ENCODE measurements at places on chromosomes 7 and 10. TPM values are rescaled to one million over a fixed set of nuclear protein-coding genes. Genes with fewer than 3 reads are reported as not detected.

Gene C10orf62
- 0.96 TPM for total RNA-seq

Gene MLXIPL
- total RNA-seq: 48.6 TPM

DNA sequence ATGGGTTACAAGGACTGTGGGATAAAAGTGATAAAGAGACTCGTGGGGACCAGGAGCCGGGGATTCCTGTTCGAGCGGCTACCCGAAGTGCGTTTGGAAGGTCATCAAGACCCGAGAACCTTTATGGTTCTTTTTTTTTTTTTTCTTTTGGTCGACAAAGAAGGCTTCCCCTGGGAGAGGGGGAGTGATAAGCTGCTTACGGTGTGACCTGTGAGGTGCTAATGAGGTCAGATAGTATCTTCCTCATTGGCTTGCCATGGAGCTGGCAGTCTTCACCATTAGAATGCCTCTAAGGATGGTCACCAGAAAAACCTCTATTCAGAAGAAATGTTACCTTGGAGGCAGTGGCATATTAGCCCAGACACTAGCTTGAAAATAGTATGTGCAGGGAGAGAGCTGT lies 92.3 kb upstream of the STEAP4 start:
- DNase-seq: no peak
- no peaks in the 10 kb centered on the region for H3K36me3 ChIP-seq
- H3K4me3 ChIP-seq: no peak overlapping the region
- H3K27ac ChIP-seq: no peak overlapping the region
- peaks cover 7% of the 10 kb centered on the region for H3K27me3 ChIP-seq

DNA sequence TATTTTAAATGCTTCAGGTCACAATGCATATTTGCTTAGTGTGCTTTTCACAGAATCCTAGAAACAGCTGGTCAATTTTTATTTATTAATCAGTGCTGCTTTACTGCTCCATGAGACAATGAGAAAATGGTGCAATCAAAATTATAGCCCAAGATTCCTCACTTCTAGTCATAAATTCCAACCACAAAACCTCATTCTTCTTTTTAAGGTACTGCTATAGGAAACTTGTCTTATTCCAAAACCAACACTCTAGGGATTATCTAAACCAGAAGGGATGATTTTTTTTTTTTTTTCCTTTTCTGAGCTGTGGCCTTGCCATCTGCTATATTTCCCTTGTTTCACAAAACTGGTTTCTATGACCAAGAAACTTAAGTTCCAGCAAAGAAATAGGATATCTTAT lies 64.0 kb upstream of the SEMA3A start:
- no peaks in the 10 kb centered on the region for H3K27me3 ChIP-seq
- no peaks in the 10 kb centered on the region for H3K36me3 ChIP-seq
- H3K4me3 ChIP-seq: no peak overlapping the region
- H3K27ac ChIP-seq: no peak overlapping the region
- H3K4me1 ChIP-seq: peaks cover 4% of the 10 kb centered on the region
- no peak for DNase-seq

Gene STRIP2
- 6.5 TPM for total RNA-seq

- no peak overlapping the region for H3K27ac ChIP-seq
- H3K27me3 ChIP-seq: peaks cover 21% of the 10 kb centered on the region
- H3K36me3 ChIP-seq: no peaks in the 10 kb centered on the region
- H3K4me1 ChIP-seq: peaks cover 1% of the 10 kb centered on the region
- no peak overlapping the region for H3K4me3 ChIP-seq
Observed at GRCh38 chr7:68718097-68718551, 880.2 kb upstream of the AUTS2 start.

- H3K27me3 ChIP-seq: no peaks in the 10 kb centered on the region
- H3K4me1 ChIP-seq: no peaks in the 10 kb centered on the region
- H3K4me3 ChIP-seq: no peak overlapping the region
- no peak overlapping the region for H3K27ac ChIP-seq
- H3K36me3 ChIP-seq: peaks cover 9% of the 10 kb centered on the region
Observed at GRCh38 chr10:317271-317769, 182.1 kb downstream of the ZMYND11 start.

DNA sequence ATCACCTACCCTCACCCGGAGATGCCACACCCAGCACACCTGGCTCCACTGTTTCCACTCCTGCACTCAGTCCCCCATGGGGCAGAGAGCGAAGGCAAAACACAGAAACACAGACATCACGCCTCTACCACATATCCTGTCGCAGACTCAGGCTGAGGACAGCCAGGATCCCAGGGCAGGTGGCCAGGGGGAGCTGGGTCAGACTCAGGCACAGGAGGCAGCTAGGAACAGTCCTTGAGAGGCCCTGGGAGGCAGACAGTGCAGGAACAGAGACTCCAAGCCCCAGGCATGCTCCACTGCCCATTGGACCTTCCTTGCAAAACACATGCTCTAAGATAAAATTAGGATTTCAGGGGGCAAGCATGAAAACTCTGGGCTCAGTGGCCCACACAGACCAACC lies 154.4 kb upstream of the C7orf33 start:
- no peak for DNase-seq
- no peak overlapping the region for H3K27ac ChIP-seq
- H3K36me3 ChIP-seq: no peaks in the 10 kb centered on the region
- peaks cover 15% of the 10 kb centered on the region for H3K4me1 ChIP-seq
